Dermis blood vessel endothelial cell (primary cell): ENCODE measurements at places on chromosomes 11 and 22.

GRCh38 chr11:7639643-7640025, 33.7 kb downstream of the CYB5R2 start:
- no peak for DNase-seq

GRCh38 chr22:29167032-29167911, 38.4 kb upstream of the EMID1 start:
- no peak for DNase-seq

GRCh38 chr22:32987081-32987631, 71.0 kb downstream of the SYN3 start:
- DNase-seq, result no peak

DNA sequence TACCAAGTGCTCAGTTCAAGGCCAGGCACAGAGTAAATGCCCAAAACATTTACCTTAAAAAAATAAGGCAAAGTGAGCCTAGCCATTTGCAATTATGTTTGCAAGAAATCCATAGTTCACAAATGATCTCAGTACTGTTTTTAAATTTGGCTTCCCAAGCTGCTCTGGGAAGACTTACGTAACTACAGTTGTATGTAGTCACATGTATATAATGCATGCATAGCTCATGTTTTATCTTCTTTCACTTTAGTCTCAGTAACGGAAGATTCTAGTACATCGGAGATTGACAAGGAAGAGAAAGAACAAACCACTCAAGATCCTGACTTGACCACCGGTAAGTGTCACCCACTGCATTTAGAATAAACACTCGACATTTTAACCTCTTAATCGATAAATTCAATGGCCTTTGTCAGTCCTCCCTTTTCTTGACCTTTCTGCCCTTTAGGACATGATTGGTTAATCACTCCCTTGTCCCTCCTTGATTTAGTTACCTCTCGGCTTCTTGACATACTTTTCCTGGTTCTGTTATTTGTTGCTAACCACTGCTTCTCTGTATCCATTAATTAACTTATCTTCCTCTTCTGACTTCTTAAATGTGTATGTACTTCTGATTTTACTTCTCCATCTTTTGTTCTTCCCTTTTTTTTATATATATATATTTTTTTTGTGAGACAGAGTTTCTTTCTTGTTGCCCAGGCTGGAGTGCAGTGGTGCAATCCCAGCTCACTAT, 18.0 kb upstream of the JHY start:
- no peak for DNase-seq

DNA sequence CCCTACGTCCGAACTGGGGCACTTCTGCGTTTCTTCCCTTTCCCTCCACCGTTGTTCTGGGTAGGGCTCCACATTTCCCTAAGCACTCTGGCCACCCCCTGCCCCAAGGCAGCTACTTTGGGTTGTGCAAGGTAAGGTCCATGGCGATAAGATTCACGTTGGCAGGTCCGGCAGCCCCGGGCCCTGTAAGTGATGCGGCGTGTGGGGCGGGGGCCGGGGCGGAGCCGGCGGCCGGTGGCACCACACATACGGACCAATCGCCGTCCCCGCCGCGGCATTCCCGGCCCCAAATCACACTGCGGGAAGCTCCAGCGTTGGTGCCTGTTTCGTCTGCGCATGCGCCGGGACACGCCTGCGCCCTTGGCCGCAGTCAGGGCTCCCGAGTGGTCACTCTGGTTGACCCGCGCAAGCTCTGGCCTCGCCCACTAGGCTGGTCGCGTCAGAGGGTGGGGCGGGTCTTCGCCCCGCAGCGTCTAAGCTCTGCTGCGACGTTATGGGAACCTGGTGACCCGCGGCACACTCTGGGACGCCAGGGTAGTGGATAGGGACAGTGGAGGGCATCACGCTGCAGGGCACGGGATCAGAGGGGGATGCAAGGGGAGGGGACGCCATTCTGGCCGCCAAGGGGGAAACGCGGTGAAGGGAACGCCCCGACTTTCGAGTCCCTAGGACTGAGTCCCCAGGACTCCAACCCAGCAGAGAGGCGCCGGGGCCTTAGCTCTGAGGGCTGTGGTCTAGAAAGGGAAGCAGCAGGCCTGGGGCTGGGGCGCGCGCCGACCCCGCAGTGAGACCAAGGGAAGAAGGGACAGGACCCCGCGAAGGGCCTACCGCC, 1.6 kb downstream of the FADS1 start:
- DNase-seq, result peak; percentile 99
